ENCODE measurements at places on chromosomes 4 and X.
A peak's percentile ranks its signal among the peaks of the same experiment; 100 is the strongest.

- no peak for DNase-seq
Measured at GRCh38 chr4:141020801-141021261, 112.4 kb downstream of the RNF150 start.

GRCh38 chr4:123340381-123340701 is 56.3 kb upstream of the SPRY1 start:
- no peak for DNase-seq

DNA sequence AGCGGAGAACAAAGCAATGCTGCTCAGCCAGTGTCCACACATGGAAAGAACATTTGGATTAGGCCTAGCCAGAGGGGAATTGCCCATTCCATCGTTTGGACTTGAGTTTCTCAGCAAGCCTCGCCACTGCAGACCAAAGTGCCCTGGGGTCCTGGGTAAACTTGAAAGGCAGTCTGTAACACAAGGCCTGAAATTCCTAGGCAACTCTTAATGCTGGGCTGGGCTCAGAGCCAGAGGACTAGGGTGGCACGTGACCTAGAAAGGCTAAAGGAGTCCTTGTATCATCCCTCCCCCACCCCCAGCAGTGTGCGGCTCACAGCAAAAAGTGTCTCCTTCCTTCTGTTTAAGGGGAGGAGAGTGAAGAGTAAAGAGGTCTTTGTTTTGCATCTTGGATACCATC is 210.4 kb upstream of the ARX start:
- DNase-seq, result no peak

DNA sequence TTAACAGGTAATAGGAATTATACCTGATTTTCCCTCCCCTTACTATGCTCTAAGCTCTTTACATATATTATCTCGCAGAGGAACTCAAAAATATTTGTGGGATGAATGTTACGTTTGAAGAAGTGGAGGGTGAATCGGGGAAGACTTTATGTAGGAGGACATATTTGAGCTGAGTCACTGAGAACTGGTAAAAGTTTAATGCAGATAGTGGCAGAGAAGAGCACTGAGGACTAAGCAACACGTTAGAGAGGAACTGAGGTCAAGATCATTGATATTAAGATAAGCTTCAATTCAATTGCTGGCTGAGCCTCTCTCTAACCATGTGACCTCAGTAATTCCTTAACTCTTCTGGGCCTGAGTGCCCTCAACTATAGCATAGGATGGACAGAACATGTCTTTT is 26.4 kb upstream of the ELOVL6 start:
- DNase-seq, result no peak

DNA sequence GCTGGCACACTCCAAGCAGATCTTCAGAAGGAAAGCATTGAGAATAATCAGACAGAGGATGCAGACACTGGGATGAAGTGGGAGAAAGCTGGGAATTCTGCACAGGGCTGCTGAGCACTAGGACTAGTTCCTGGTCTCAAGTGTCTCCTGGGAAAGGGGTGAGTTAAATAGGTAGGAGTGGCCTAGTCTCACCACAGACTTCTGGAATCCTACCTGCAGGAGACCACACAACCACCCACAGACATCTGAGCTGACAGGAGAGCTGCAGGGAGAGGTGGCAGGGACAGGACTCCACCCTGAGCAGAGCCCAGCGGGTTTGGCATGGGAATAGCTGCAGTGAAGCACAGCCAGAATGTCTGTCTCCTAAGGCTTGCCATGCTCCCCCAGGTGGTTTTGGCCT is 95.1 kb upstream of the GALNTL6 start:
- no peak for DNase-seq

- peak; percentile 46 for DNase-seq
Measured at GRCh38 chr4:74402692-74403456, 37.9 kb downstream of the EREG start.

DNA sequence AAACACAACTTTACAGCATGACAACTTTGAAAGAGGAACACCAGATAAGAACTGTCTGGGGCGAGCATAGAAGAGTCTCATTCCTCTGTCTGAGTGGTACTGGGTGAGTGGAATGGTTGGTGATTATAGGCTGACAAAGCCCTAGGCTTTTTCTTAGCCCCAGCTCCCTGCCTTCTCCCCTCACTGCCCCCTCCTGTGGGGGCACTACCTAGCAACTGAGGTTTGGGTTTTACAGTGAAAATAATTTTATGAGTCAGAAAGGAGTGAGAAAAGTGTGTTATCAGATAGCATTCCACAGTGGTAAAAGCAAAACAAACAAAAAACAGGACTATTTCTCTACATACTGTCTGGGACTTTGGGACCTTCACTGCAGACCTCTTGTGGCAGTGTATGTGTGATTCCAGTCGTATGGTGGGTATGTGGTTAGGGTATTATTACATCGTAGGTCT is 10.5 kb upstream of the TMEM165 start:
- no peak for DNase-seq

GRCh38 chr4:56477192-56477702 is 9.8 kb downstream of the SRP72 start:
- no peak for DNase-seq

GRCh38 chr4:86630629-86631028 is 36.5 kb downstream of the PTPN13 start:
- DNase-seq, result no peak

DNA sequence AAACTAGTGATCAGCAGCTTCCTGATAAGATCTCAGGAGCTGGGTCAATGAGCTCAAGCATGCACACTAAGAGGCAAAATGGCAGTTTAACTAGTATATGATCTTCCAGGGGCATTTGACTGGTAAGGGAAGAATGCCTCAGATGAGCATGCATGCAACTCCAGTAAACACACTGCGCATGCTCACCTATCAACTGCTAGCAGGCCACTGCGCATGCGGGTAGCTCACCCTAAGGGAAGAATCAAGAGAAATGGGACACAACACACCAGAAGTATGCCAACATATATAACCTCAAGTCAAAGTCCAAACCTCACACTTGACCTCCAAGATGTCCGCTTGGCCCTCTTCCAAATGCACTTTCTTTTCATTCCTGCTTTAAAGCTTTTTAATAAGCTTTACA is 1004.0 kb downstream of the ADGRL3 start:
- no peak for DNase-seq

DNA sequence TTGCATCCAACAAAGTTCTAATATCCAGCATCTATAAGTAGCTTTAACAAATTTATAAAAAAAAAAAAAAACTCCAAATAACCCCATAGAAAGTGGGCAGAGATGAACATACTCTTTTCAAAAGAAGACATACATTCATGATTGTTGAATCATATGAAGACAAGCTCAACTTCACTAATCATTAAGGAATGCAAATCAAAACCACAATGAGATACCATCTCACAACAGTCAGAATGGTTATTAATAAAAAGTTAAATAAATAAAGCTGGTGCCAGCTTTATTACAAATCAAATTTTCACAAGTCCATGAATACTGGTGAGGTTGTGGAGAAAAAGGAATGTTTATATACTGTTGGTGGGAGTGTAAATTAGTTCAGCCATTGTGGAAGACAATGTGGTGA is 592.0 kb downstream of the IQCM start:
- DNase-seq, result no peak

DNA sequence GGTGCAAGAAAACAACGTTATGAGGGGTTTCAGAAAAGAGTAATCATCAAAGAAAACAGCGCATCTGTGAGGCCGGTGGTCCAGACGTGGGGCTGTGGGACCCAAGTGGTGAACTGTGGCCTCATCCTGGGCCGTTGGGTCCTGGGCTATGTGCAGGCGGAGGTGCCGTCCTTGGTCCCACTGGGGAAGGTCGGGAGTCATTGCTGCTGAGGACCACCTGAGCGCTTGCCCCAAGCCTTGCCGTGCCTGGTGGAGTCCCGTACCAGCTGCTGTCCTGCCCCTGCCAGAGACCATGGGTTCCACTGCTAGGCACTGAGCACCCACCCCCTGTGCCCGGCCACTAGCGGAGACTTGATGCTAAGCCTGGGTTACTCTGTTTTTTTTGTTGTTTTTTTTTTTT is 25.5 kb upstream of the UVSSA start:
- no peak for DNase-seq

- DNase-seq, result no peak
Measured at GRCh38 chr4:40322811-40323210, 12.3 kb upstream of the CHRNA9 start.

DNA sequence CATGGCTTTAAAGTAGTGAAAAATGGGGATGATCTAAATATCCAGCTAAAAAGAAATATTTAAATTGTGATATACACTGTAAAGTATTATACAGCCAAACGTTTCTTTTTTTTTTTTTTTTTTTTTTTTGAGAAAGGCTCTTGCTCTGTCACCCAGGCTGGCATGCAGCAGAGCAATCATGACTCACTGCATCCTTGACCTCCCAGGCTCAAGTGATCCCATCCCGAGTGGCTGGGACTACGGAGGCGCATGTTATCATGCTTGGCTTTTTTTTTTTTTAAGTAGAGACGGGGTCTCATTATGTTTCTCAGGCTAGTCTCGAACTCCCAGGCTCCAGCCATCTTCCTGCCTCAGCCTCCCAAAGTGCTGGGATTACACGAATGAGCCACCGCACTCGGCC is 17.1 kb downstream of the SMIM14 start:
- DNase-seq, result no peak

GRCh38 chrX:74232859-74233258 is 71.1 kb upstream of the ZCCHC13 start:
- DNase-seq, result peak; percentile 66

GRCh38 chrX:118861338-118861737 is 37.7 kb downstream of the ZCCHC12 start:
- DNase-seq, result no peak

DNA sequence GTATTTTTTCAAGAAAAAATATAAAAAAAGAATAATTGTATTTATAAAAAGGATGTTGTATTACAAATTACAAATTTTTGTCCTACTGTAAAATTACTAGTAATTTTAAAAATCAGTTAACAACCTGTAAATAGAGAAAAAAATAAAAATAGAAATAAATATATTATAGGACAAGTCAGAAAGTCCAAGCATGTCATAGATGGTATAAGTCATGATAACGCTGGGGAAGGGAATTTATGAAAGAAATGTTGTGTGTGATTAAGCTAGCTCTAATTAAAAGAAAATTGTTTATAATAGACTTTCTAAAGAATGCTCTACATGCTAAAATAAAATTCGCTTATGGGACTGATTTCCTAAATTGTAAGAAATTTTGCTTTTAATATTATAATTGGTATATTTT is 2329.9 kb downstream of the ARAP2 start:
- DNase-seq, result no peak

- DNase-seq, result no peak
Measured at GRCh38 chr4:76614589-76614988, 179.6 kb downstream of the SHROOM3 start.

DNA sequence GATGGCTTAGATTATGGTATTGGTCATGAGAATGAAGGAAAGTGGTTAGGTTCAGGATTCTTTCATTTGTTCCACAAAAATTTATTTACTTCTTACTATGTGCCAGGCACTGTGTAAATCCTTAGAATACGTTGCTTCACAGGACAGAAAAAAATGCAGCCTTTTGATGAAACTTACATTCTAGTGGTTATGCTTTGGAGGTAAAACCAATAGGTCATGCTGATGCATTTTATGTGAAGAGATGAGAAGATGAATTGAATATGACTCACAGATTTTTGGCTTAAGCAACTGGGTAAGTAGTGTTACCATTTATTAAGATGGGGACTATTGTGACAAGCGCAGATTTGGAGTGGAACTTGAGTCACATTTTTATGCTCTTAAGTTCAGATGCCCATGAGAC is 165.3 kb downstream of the GLRA2 start:
- no peak for DNase-seq

GRCh38 chr4:108601532-108601931 is 18.8 kb upstream of the RPL34 start:
- no peak for DNase-seq

Measured in hematopoietic multipotent progenitor cell (in vitro differentiated cells).